Cortex of kidney (tissue), 1 donor: ENCODE measurements at places on chromosomes 16 and 17.

GRCh38 chr17:37174205-37174604, 201.6 kb upstream of the C17orf78 start:
- DNase-seq: no peak

DNA sequence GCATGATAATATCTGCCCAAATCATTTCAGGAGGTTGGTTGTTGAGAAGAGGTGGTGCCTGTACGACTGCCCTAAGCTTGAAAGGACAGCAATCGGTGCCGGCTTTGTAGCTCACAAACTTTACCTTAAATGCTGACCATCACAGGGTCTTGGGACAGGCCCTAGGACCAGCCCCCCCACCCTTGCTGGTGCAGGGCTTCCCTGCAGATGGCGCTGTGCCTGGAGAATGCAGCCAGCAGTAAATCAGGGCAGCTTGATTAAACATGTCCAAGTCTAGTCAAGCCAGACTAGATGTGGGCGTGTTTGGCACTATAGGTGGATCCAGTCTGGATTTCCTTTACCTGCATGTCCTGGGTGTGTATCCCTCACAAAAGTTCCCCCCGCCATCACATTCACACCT, 135.5 kb upstream of the CRHR1 start:
- no peak for DNase-seq

DNA sequence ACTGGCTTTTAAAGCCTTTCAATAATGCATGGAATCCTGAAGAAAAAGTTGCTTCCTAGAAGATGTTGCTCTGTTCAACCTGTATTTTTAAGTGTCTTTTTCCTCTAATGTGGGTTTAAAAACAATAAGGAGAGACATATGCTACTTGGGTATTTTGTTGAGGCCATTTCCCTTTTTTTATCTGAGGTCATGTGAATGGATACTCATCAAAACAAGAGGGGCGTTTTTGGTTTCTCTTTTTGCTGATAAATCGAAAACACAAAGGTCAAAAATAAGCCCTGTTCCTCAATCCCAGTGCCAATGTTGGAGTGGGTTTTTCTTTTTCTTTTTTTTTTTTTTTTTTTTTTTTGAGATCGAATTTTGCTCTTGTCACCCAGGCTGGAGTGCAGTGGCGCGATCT, 468.0 kb upstream of the RBFOX1 start:
- no peak for DNase-seq

DNA sequence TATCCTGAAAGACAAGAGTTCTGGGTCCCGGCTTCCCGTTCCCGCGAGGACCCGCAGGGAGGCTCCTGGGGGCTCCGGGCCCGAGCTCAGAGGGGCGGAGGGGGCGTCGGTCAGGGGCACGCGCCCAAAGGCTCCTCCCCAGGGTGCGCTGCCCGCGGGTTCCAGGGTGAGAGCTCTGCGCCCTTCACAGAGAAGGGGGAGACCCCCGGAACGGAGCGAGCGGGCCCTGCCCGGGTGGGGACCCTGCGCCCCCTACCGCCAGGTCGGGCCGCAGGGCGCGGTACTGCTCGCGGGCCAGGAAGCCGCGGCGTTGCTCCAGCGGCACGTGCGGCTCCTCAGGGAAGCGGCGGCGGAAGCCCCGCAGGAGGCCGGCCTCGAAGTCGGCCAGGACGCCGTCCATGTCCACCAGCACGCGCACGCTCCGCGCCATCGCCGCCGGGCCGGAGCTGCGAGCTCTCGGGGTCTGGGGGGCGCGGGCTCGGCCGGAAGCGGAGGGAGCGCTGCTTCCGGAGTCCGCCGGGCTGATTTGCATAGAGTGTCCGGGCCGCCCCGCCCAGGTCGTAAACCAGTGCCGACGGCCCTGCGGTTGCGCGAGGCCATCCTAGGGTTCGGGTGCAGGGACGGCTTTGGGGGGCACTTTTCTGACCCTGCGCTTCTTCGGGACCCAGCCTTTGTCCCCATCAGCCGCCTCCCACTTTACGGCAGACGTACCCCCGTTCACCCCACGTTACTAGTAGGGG, at the start of gene NT5C:
TSS of gene NT5C (minus strand) at position 465 of the 740 bp plus-strand sequence. CDS start at position 430, 35 bp downstream.
- DNase-seq: no peak

DNA sequence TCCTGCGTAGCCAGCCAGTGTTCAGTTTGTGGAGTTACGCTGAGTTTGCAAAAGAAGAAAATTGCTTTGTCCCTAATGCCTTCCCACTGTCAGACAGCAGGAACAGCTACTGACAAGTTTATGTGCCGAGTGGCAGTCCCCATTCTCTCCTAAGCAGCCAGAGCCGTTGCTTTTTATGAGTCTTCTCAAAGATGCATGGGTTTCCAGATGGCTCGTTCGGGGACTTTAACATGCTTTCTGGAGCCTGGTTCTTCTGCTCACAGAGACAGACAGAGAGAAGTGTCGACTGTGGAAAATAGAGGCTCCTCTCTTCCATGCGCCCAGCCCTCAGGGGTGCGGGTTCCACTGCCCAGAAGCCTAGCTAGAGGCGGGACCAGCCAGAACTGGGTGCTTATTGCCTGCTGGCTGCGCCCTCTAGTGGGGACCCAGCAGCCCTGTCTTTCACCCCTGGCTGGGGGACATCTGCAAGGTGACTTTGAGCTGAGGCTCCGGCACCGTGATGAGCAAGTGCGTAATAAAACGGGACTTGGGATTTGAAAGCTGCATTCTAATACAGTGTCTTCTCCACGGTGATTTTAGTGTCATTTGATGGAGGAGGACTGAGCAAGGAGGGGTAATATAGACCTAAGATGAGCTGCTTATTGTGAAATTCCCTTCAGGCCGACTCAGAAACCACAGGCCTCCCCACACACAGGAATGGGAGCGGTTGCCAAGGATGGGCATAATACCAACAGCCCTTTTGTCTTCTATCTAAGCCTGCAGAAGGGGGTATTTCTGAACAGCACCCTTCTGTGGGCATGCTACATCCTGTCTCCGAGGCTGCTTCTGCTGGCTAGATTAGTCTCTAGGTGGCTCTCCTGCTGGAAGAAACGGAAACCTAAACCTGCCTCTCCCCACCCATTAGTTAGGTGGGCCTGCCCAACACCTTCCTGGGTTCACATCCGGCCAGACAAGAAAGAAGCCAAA, 73.1 kb downstream of the CCDC182 start:
- DNase-seq: no peak

GRCh38 chr17:77312786-77313599, 172.2 kb downstream of the SEC14L1 start:
- no peak for DNase-seq

DNA sequence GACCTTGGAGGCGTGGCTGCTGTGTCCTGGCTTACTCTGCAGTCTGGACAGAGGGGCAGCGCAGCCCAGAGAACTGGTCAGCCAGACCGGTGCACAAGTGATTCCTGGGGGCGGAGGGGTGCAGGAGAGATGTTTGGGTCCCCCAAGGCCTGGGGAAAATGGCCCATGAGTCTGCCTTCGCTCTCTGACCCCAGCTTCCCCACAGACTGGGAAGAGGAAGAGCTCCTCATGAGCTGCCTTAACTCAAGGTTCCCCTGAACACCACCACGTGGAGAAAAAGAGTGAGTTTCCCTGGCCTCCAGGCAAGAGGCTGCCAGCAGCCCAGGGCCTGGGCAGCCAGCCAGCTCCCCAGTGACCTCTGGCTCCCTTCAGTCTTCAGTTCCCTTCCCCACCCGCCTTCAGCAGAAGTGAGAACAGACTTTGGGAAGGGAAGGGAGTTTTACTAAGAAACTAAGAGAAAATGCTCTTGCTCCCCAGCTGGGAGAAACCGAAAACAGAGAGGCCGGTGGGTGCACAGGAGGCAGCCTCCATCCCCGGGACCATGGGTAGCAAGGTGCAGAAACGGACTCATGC, 2.0 kb upstream of the C17orf99 start:
- no peak for DNase-seq

DNA sequence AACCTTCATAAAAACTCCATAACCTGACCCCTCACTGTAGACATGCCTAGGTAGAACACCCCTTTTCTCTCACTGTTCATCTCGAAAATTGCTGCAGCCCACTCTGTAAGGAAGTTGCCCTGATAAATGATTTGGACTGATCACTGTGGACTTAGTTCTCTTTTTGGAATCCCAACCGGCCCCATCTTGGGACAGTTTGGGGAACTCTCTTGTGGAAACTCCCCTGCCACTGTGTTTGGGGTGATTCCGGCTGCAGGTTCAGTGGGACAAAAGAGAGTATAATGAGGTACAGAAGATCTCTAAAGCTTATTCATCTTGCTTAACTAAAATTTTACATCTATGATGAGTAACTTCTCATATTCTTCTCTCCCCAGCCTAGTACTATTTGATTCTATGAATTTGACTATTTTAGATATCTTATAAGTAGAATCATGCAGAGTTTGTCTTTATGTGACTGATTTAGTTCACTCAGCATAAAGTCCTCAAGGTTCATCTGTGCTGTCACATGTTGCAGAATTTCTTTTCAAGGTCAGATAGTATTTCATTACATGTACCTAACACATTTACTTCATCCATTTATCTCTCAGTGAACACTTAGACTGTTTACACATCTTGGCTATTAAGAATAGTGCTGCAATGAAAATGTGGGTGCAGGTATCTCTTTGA, 84.9 kb downstream of the ABCA8 start:
- DNase-seq: no peak

DNA sequence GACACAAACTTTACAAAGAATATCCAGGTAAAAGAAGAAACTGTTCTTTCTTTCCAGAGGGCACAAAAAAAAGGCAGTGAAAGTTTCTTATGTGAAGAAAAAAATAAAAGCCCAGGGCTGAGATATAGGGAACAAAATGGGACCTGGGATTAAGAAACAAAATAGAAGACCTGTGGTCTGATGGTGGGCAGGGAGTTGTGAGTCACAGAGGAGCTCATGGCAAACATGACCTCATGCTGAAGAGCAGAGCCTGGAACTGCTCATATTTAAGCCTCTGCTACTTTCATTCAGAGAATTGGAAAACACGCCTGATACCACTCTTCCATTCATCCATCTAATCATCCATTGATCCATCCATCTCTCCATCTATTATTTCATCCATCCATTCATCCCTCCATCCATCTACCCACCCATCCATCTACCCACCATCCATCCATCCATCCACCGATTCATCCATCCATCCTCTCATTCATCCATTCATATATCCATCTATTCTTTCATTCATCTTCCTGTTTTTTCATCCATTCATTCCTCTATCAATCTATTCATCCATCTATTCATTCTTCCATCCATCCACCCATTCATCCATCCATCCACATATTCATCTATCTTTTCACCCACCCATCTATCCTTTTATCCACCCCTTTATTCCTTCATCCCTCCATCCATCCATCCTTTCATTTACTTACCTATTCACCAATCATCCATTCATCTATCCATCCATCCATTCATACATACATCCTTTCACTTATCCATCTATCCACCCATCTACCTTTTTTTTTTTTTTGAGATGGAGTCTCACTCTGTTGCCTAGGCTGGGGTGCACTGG, 30.0 kb downstream of the WFDC1 start:
- no peak for DNase-seq

DNA sequence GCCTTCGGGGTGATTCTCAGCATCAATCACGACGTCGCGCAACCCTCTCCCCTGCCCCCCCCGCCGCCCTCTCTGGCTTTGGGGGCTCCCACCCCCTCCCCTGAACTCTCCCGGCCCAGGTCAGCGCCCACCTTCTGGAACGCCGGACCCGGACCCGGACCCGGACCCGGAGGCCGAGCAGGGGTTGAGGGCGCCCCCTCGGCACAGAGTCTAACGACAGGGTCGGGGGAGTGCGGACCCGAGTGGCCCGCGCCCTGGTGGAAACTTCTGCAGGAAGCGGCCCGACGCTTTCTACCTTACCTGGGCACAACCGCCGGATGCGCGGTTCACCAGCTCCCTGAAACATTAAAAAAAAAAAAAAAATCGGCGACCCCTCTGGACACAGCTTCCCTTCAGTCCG, 16.2 kb downstream of the SALL1 start:
- no peak for DNase-seq

GRCh38 chr16:79767421-79768275, 167.1 kb upstream of the MAF start:
- DNase-seq: no peak

DNA sequence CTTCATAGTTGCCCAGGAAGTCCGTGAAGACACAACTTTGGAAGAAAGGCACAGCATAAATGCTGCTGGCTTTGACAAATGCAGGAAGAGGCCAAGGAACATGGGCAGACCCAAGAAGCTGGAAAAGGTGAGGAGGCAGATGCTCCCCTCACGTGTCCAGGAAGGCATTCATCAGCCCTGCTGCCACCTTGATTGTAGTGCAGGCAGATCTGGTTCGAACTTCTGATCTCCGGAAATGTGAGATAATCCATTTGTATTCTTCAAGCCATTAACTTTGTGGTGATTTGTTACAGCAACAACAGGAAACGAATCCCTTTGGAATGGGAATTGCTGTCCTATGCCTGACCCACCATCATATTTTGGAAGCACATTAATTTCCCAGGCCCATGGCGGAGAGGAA, 28.5 kb upstream of the LCMT1 start:
- no peak for DNase-seq

GRCh38 chr16:62829607-62830006, 793.4 kb upstream of the CDH8 start:
- no peak for DNase-seq

DNA sequence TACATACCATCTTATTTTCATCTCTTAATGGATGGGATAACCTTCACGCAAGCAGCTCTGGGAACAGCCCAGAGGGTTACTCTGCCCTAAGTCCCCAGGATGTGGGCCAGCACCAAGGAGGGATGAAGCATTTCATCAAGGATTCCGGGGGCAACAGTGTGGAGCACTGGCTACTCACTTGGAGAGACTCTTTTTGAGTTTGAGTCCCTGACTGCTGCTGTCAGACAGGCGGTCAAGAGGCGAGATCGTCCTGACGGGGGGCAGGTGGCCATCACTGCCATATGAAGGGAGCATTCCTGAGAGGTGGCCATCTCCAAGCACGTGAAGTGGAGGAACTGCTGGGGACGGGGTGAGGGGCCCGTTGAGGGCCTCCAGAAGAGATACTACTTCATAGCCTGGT, 18.1 kb upstream of the FOXJ1 start:
- DNase-seq: no peak

GRCh38 chr17:11363565-11364117, 122.6 kb downstream of the SHISA6 start:
- no peak for DNase-seq

DNA sequence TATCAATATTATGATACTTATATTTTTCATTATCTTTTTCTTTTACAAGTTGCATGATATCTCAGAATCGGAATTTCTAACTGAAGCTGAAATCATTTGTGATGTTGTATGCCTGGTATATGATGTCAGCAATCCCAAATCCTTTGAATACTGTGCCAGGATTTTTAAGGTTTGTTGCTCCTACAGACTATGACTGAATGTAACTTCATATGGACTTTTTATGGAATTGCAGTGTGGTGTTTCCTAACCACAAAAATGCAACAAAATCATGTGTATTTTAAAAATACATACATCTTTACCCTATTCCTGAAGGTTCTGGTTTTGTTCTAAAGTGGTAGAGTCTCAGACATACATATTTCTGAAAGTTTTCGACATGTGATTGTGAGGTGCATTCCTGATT, 58.8 kb upstream of the RHBDL3 start:
- DNase-seq: no peak
